ENCODE measurements at places on chromosomes 5 and 9.

GRCh38 chr5:1965925-1966324 is 83.2 kb upstream of the IRX4 start:
- DNase-seq, result no peak

- no peak for DNase-seq
These were observed 1651.5 kb downstream of the EFNA5 start for GRCh38 chr5:106019261-106019660.

- DNase-seq, result no peak
These were observed 96.2 kb downstream of the TRPM3 start for GRCh38 chr9:71025201-71025600.

DNA sequence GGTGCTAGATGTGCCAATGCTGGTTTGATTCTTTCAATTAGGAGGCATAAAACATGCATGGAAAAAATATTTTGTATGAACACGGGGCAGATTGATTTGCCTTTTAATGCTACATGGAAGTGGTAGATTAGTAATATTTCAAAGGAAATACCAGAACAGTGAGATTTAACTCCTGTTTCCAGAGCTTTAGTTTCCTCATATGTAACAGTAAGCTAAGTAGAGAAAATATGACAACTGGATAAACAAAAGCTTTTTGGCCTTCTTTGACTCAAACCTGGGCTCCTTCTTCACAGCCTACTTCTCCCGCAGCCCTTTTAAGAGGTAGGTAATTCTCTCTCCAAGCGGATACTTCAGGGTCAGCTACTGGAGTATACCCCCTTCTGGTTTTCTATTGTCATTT is 254.2 kb upstream of the TRPC7 start:
- no peak for DNase-seq

GRCh38 chr5:132411304-132412013 is 41.9 kb downstream of the SLC22A5 start:
- DNase-seq, result no peak

DNA sequence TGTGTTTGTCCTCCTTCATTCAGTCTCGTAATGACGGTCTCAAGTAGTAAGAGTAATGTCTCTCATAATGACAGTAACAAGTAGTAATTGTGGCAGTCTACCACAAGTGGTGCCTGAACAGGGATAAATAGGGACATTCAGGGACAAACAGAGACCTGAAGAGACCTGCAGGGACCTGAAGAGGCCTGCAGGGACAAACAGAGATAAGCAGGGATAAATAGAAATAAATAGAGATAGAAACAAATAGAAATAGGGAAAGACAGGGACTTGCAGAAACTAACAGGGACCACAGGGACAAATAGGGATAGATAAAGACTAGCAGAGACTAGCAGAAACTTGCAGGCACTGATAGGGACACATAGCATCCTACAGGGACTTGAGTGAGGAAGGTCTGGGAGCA is 7.9 kb downstream of the UGT3A2 start:
- DNase-seq, result no peak

GRCh38 chr9:15349892-15350761 is 43.1 kb upstream of the TTC39B start:
- DNase-seq, result peak; percentile 0

GRCh38 chr5:179284751-179285631 is 60.3 kb downstream of the ADAMTS2 start:
- DNase-seq, result no peak

DNA sequence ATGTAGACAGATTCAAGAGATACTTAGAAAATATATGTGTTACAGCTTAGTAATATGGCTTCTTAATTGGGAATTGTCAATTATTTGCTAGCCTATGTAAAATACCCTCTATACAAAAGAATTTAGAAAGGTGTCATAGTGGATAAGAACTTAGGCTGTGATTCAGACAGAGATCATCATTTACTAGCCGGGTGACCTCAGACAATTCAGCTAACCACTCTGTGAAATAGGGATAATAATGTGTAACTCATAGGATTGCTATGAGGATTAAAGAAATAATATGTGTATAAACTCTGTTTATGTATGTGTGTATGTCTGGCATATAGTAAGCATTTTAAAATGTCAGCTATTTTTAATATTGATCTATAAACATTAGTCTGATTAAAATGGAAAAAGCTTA is 5.9 kb upstream of the LARS1 start:
- DNase-seq, result no peak

- no peak for DNase-seq
These were observed 918 bp upstream of the SLC9A3 start for GRCh38 chr5:524973-525761.

DNA sequence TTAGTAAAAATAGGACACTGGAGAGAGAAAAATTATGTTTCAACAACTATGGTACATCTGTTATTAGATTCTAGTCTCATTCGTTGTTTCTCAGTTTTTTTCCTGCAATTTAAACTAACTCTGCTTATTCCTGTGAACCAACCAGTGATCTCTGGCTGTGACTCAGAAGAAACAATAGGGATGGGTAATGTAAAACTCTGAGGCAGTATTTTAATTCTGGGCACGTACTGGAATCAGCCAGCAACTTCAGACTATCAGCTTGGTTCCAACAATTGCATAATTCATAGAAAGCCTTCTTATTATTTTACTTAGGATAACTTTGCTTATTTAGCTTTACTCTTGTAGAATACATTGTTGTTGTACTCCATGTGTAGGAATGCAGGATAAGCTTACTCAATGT is 28.8 kb downstream of the MLLT3 start:
- no peak for DNase-seq

DNA sequence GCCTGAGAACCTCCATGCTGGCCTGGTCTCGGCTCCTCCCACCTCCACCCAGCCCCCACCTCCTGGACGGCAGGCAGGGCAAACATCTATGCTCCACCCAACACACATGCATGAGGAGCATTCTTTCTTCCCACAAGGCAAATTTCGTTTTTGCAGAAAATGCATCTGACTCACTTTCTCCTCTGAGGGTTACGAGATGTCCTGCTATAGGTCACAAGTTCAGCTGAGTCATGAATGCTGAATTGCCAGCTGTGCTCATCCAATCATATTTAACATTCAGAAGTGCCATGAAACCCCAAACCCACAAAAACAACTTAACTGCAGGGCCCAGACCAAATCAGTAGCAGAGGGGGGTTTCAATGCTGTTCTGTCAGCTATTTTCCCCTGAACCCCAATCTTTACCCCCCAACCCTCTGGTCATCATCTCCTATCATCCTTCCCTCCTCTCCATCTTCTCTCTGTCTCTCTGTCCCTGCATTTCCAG is 39.0 kb upstream of the OSMR start:
- peak; percentile 17 for DNase-seq

DNA sequence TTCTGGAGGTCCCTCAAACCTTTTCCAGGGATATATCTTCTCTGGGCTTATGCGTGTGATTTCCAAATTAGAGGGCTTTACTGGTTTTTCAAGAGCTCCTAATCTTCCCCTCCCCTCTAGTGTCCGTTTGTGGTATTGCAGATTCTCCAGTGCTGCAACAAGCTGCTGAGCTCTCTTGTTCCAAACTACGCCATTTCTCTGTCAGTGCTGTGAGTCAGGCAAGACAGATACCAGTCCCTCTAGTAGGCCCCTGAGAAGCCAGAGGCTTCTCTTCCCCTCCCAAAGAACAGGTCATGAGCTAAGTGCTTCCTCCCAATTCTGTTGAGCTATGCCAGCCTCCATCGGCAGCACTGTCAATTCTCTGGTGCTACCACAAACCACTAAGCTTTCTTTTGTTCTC is 149.5 kb downstream of the FANCC start:
- peak; percentile 46 for DNase-seq

GRCh38 chr5:16642867-16643266 is 26.1 kb upstream of the RETREG1 start:
- DNase-seq, result no peak

- no peak for DNase-seq
These were observed 447.3 kb upstream of the ARRDC3 start for GRCh38 chr5:91830361-91830953.

DNA sequence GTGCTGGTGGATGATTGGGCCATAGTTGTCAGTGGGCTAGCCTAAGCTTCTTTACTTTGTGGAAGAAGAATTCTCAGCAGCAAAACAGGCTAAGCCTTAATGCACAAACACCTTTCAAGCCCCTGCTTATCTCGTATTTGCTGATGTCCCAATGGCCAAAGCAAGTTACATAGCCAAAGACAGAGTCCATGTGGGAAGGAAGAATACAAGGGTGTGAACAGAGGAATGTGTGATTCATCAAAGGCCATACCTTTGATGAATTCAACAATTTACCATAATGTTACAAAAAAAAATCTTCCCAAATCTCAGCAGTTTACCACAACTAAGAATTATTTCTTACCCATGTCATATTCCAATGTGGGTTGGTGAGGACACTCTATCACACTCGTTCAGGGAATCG is 1.2 kb upstream of the YTHDC2 start:
- DNase-seq, result no peak

- DNase-seq, result no peak
These were observed 106.4 kb upstream of the NIPBL start for GRCh38 chr5:36770125-36770524.

GRCh38 chr9:112411626-112412027 is 31.7 kb downstream of the HSDL2 start:
- no peak for DNase-seq

GRCh38 chr9:121700165-121700831 is 48.9 kb downstream of the DAB2IP start:
- DNase-seq, result no peak

DNA sequence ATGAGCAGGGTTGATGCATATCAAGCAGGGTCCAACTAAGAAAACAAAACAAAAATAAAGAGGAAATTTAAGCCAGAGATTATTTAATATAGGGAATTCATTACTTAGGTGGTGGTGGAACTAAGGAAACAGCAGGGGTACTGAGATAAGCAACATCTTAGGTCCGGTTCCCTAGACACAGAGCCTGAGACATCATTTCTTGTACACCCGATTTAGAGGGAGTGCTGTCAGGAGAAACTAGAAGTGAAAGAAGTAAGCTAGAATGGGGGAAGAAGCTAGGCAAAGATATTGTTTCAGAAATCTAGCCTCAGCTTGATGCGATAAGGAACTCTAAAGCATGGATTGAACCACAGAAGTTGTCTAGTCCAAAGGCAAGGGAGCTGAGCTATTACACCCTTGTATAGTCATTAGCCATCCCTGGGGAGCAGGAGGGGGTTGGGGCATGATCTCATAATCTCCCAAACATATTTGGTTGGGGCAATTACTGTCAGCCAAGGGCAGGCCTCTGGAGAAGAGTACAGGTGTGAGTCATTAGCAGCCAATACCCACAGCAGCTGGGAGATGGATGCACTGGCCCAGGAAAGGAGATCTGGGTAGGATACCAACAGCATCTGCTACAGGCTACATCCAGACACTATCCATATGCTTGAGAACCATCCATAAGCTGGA is 194.5 kb downstream of the ARL15 start:
- no peak for DNase-seq
